Left lung (tissue), 14 donors: ENCODE measurements at places on chromosomes 1 and 21. TPM values are rescaled to one million over a fixed set of nuclear protein-coding genes. Genes with fewer than 3 reads are reported as not detected.

Gene PRDX1
- 226 TPM for polyA plus RNA-seq

Gene SLFNL1
- polyA plus RNA-seq, result 1.1 TPM

Gene CD244
- 0.88 TPM for polyA plus RNA-seq

Gene LGR6
- polyA plus RNA-seq, result 1.1 TPM

Gene GFI1
- 0.48 TPM for polyA plus RNA-seq

GRCh38 chr1:244096066-244096610, 45.1 kb downstream of the ZBTB18 start:
- DNase-seq, result no peak

DNA sequence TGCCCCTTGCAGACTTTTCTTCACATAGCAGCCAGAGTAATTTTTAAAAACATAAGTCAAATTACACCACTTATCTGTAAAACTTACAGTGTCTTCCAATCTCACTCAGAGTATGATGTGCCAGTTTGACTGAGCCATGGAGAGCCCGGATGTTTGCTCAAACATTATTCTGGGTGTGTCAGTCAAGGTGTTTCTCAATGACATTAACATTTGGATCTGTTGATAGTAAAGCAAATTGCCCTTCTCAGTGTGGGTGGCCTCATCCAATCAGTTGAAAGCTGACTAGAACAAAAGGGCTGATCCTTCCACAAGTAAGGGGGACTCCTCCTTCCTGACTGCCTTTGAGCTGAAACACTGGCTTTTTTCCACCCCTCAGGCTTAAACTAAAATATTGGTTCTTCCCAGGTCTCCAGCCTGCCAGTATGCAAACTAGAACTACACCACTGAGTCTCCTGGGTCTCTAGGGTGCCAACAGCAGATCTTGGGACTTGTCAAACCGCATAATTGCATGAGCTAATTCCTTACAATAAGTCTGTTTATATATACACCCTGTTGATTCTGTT, 157.9 kb upstream of the CTTNBP2NL start:
- no peak for DNase-seq

DNA sequence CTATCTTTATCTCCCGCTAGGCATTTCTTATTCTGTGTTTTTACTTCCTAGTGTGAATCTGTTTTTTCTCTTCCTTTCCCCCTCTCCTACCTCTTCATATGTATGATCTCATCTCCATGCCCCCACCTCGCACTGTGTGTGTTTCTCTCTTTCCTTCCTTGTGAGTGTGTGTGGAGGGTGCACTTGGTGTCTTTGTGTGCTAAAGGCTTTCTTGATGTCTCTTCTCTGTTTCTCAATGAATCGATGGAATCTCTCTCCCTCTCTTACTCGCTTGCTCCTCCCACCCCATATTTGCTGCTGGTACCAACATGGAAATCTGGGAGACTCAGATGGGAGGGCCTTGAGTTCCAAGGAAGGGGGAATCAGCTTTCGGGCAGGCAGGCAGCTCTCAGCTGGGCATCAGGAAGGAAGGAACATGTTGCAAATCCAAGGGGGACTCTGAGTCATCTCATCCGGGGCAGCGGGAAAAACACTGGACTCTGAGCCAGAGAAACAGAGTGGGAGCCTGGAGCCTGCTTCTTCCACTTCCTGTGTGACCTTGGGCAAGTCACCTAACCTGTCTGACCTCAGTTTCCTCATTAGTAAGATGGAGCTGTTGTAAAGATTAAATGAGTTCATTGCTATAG, 147.5 kb downstream of the PTPRU start:
- no peak for DNase-seq

Gene MAST2
- polyA plus RNA-seq, result 65.9 TPM

DNA sequence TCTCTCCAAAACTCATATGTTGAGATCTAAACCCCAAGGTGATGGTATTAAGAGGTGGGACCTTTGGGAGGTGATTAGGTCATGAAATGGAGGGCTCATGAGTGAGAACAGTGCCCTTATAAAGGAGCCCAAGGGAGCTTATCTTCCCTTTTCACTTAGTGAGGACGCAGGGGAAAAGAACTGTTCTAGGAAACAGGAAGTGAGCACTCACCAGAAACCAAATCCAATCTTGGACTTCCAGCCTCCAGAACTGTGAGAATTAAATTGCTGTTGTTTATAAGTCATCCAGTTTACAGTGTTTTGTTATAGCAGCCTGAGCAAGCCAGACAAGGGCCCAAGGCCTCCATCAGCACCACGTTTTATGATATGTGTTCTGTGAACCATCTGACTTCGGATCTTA, 60.3 kb upstream of the LRRC8D start:
- no peak for DNase-seq
